ENCODE measurements at places on chromosomes 6 and 20.

- no peak for DNase-seq
Measured at GRCh38 chr6:166825553-166826145, 130.7 kb downstream of the RNASET2 start.

GRCh38 chr6:17700421-17701416 lies 6.0 kb downstream of the NUP153 start:
- DNase-seq: no peak

GRCh38 chr20:50289581-50289980 lies 99.0 kb downstream of the CEBPB start:
- no peak for DNase-seq

GRCh38 chr6:163984124-163984936 lies 569.8 kb downstream of the QKI start:
- DNase-seq: no peak

DNA sequence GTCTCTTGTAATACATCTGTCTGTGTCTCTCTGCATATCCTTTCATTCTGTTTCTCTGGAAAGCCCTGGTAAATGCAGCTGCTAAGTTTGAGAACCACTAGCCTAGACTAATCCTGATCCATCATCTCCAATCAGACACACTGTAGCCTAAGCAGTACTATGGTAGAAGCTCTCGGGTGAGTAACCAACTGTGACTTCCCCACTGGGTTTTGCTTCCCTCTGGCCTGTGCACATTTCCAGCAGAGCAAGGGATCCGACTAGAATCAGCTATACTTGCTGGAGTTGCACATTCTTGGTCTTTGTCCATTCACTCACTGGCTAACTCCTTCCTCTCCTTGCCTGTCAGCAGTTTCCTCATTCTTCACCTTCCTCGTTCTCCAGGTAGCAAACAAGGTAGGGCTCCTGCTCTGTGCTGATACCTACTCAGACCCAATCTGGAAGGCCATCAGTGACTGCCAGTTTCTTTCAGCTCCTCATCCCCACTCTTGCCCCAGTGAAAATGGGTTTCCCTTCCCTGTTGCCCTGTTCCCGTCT lies 184.2 kb downstream of the PLCB4 start:
- no peak for DNase-seq

DNA sequence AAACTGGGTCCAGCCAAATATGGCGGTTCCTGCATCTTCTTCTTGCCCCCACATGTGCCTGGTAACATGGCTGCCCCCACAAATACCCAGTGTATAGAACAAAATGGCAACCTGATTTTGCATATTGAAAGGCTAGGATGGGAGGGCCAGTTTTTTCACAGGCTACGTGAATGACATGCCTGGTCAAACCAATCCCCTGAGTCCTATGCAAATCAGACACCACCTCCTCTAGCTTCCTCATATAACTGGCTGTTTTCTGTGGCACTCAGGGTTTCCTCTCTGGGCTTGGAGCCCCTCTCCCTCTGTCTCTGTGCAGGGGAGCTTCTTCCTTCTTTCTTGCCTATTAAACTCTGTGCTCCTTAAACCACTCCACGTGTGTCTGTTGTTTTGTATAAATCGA lies 372.1 kb downstream of the KIF16B start:
- DNase-seq: no peak

DNA sequence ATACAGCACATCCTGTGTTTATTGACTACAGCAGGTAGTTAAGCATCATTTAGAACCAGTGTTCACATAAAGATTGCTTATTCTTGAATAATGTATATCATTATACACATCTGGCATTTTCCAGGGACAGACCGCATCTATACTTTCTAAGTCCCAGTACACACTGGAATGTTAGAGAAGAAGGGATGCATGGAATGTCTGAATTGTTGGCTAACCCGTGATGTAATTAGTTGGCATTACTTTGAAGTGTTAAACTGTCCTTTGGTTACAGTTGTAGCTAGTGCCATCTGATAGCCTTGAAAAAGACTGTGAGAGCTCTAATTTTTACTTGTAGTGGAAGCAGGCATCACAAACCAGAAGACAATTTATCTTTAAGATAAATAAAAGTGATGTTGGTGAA lies 29.8 kb upstream of the MCHR2 start:
- no peak for DNase-seq

DNA sequence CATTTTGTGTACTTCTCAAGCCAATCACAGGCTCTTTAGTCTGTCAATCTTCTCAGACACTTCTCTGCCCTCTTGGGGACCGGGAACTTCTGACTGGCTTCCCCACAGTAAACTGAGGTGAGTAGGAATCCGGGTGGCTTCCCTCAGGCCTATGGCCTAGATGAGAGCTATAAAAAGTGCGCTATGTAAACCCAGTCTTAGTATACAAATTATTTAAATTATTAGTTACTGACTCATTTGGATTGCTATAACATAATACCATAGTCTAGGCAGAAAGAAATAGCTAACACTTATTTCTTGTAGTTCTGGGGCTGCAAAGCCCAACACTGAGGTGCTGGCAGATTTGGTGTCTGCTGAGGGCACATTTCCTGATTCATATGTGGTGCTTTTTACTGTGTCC lies 109.2 kb upstream of the MCHR2 start:
- no peak for DNase-seq

DNA sequence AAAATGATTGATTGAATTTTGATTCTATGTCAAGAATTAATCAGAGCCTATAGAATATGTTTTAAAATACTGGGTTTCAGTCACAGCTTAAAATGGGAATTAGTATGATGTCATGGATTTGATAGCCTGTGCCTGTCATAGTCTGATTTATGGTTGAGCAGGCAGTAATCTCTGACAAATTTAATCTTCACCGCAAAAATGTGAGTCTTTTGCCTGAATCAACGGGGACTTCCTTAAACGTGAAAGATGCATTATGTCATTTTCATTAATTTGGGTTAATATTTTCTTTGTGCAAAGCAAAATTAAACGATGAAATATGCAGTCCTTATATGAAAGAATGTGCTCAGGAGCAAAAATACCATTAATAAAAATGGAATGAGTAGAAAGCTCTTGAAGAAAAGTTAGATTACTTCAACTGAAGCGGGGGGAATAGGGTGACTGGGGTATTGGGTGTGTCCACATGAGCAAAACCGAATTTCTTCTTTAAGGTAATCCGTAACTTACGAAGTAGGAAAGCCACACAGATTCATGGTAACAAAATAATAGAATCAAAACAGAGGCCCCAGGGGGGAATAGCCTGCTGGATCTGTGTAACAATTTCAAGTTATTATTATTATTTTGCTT lies 339.6 kb upstream of the NOX3 start:
- DNase-seq: no peak

DNA sequence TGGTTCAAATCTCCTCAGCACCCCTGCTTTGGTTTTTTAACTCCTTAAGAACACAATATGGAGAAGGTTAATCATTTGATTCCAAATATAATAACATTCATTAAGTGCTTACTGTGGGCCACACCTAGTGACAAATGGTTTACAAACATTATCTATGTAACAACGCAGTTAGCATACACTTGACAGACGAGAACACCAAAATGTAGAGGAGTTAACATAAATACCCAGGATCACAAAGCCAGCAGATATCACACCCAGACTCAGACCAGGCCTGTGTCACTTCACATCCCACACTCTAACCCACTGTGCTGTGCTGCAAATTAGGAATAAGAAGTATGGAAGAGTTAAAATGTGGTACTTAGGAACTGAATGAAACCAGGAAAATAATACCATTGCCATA lies 82.9 kb downstream of the AGPAT4 start:
- DNase-seq: no peak

DNA sequence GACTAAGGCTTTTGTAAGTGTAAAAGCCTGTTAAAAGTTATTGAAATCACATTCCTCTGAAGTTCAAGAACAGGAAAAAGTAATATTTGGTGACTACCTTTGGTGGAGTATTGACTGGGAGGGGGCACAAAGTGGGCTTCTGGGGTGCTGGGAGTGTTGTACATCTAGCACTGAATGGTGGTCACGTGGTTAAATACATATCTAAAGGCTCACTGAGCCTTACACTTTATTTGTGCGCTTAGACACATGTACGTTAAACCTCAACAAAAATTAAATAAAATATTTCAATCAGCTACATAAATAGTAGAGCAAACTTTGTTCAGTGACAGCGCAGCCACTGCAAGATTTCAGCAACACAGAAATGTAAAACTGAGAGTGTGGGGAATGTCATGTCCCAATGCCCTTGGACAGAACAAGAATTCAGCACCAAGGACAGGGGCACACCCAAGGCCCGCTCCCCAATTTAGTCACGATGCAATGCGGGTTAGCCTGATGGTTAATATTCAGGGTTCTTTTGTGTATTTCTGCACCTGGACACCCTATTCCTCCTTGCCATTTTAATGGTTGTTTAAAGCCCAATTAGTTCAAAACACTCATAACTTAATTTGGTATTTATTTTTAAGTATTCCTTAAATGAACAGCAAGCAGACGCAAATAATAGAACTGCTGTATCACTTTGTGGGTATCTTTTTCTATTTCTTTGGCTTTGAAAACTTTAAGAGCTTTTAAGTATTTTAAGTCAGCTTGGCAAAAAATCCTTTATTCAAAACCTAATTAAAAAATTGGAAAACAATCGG lies 37.4 kb downstream of the ANGPT4 start:
- DNase-seq: peak; percentile 39

DNA sequence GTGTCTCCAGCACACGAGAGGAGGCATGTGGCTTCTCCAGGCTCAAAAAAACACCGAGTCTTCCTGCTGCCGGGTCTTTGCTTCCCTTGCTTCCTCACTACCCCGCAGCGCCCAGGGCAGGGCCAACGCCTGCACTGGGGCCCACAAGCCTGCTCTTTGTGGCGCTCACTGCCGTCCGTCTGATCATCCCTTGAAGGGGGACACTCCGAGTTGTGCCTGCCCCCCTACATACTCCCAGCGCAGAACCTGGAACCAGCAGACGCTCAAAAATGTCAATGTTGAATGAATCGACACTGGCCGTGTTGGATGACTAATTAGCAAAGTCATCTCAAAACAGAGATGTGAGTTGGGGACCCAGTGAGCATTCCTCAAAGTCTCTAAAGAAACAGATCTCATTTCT lies 8.1 kb upstream of the ARFGAP1 start:
- DNase-seq: no peak

DNA sequence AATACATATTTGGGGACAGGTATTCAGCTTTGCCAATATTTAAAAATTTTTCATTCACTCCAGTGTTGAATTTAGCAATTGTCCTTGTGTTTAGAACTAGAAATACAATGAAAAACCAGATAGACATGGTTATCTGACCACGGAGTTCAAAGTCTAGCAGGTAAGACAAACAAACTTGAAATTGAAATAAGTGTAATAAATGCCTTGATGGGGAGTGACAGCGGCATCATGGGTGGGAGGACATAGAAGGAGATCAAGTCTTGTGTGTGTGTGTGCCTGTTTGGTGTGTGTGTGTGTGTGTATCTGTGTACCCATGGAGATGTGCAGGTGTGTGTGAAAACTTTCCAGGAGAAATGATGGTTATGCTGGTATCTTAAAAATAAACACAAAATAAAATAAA lies 750.0 kb upstream of the CITED2 start:
- no peak for DNase-seq

- no peak for DNase-seq
Measured at GRCh38 chr20:46765506-46766120, 56.2 kb downstream of the SLC2A10 start.

GRCh38 chr6:34055223-34055933 lies 90.5 kb downstream of the GRM4 start:
- peak; percentile 68 for DNase-seq

DNA sequence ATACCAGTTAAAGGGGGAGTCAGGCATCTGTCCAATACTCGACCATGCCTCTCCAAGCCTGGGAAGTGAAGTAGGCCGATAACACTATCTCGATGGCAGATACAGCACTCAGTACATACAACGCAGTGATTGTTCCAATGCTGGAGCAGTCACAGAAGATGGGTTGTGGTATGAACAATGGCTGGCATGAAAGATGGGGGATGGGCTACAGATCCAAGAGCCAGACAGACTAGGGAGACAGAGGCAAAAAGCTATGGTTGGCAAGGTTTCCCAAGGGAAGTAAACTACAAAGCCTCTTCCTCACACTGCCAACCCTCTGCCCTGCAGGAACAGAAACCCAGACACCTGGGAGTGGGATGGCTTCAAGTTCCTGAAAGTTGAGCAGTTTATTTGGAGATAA lies 19.2 kb downstream of the FKBP1A start:
- no peak for DNase-seq

GRCh38 chr6:10569392-10570127 lies 48.4 kb downstream of the GCNT2 start:
- DNase-seq: no peak

DNA sequence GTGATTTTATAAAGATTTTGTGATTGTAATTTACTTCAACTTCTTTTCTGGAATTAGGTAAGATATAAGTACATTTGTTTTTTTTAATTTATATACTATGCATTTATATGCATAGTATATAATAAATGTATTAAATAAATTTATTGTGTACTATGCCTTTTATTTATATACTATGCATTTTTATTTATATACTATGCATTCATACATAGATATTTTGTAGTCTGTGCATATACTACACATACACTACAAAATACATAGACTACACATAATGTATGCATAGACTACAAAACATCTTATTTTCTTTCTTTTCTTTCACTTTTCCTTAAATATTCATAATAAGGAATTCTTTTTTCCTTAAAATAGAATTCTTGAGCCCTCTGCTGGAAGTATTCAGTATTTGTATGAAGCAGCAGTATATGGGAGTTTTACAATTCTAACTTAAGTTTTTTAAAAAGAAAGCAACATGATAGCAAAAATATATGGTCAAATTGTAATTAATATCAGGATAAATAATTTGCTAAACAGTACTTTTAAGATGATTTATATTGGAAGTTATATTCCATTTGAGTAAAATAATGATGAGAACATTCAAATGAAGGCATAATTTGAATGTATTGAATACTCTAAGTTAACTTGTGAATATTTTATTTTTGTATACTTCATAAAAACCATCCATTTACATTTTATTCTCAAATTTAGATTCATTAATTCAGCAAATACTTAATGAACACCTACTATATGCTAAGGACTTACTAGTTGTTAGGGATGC lies 129.3 kb downstream of the KLHL32 start:
- no peak for DNase-seq

- no peak for DNase-seq
Measured at GRCh38 chr20:62697468-62697912, 11.1 kb upstream of the NTSR1 start.

- no peak for DNase-seq
Measured at GRCh38 chr6:160298121-160298520, 39.5 kb upstream of the SLC22A2 start.

DNA sequence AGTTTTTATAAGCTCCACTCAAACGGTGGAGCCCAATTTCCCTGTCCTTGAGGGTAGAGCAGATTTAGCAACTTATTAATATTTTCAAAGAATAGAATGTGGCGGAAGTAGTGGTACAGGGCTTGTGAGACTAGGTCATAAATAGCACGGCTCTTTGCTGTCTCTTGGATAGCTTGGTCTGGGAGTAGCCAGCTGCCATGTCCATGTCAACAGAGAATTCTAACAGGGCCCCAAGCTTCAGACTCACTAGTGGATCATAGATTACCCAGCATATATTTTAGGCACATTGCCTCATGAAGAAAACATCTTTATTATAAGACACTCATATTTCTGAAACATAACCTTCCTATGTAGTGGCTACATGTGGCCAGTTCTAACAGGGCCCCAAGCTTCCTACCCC lies 755.7 kb downstream of the HDGFL1 start:
- no peak for DNase-seq

GRCh38 chr6:135675862-135676261 lies 175.6 kb upstream of the PDE7B start:
- no peak for DNase-seq

GRCh38 chr6:88609983-88610382 lies 353.4 kb downstream of the RNGTT start:
- no peak for DNase-seq
